ENCODE measurements at places on chromosomes 6 and 20. TPM values are rescaled to one million over a fixed set of nuclear protein-coding genes. Genes with fewer than 3 reads are reported as not detected.

The HLA-DPB1 gene
- total RNA-seq = not detected

The FOXA2 gene
- 19.6 TPM for total RNA-seq

The CGA gene
- 0.56 TPM for total RNA-seq

The IP6K3 gene
- 2.0 TPM for total RNA-seq

The CCR6 gene
- total RNA-seq = not detected

The PTPRT gene
- not detected for total RNA-seq

The PSMG4 gene
- total RNA-seq = 24.7 TPM

The ENPP5 gene
- not detected for total RNA-seq

The NHLRC1 gene
- 1.6 TPM for total RNA-seq

The DNPH1 gene
- total RNA-seq = 87.3 TPM

The SFT2D1 gene
- 33.2 TPM for total RNA-seq

The ARHGAP40 gene
- total RNA-seq = not detected

The PKHD1 gene
- not detected for total RNA-seq

The SLC22A16 gene
- total RNA-seq = not detected

The THEMIS gene
- not detected for total RNA-seq
